Activated T-cell treated with anti-CD3 and anti-CD28 coated beads for 1 hour (primary cell): ENCODE measurements at places on chromosomes 2 and 18.
A peak's percentile ranks its signal among the peaks of the same experiment; 100 is the strongest.

DNA sequence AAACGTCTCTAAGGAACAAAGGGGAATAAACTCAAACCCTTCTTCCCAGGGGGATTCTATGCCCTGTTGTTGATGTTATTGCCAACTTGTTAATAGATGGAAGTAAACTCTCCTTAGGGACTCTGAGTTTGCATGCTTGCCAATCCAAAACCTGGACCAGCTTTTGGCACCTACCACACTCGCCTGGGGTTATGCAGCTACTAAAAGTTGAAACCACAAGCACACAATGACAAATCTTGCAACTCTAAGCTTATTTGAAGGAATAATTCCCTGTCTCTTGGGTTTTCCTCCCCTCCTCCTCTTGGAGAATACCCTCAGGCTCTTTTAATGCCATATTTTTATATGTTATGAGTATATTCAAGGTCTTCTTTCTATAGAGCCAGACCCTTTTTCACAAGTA is 484.1 kb downstream of the FBXO15 start:
- no peak for DNase-seq

DNA sequence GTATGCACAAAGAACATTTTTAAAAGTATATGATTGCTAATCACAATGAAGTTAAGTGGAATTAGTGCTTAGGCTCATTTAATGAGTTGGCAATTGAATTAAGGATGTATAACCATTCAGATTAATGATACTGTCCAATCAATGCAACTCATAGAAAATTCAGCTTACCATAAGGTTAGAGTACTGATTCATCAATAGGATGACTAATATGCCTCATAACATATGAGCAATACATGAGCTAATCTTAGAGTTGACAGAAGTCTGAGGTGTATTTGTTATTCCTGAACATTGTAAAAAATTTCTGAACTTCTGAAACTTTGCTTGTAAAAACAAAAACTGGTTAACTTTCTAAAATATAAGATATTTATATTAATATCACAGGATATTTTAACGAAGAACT is 118.3 kb upstream of the NETO1 start:
- DNase-seq, result no peak

DNA sequence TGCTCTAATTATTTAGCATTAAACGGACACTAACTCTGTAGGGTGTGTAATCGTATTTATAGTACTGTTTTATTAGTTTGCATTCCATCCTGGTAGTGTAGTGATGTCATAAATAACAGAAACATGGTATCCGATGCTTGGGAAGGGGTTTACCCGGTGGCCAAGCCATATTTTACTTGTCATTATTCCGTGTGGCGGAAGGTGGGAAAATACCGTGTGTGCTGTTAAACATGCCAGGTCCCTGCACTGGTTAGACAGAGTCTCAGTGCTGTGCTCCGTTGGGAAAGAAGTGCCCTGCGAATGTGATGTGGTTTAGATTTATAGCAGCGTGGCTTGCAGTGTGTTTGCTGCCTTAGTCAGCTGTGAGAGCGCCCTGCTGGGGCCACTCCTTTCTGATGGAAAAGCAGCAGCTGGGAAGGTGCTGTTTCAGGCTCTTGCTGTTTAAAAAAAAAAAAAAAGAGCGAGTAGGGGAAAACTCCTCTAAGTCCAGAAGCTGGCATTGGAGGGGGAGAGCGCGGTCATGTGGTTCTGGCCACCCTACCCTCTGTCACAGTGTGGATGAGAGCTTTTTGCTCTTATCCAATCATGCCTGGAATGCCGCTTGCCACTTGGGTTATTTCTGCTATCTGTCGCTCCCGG is 211.0 kb downstream of the NEDD4L start:
- DNase-seq, result no peak

DNA sequence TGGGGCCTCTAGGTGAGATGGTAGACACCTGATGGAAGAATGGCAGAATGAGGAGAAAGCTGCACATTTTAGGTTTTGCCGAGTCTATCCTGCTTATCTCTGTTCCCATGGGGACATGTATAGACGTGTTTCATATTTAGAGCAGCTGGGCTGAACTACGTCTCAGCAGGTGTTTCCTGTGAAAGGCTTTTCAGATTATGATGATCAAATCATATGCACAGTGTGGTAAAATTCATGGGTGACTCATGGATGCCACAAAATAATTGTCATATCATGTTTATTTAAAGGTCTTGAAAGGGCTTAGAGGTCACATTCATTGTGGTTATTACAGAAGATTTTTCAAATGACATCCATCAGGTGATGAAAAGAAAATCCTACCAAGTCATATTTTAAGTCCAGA is 90.5 kb downstream of the ICOS start:
- DNase-seq, result no peak

GRCh38 chr2:168884975-168885374 is 5.3 kb downstream of the SPC25 start:
- no peak for DNase-seq

DNA sequence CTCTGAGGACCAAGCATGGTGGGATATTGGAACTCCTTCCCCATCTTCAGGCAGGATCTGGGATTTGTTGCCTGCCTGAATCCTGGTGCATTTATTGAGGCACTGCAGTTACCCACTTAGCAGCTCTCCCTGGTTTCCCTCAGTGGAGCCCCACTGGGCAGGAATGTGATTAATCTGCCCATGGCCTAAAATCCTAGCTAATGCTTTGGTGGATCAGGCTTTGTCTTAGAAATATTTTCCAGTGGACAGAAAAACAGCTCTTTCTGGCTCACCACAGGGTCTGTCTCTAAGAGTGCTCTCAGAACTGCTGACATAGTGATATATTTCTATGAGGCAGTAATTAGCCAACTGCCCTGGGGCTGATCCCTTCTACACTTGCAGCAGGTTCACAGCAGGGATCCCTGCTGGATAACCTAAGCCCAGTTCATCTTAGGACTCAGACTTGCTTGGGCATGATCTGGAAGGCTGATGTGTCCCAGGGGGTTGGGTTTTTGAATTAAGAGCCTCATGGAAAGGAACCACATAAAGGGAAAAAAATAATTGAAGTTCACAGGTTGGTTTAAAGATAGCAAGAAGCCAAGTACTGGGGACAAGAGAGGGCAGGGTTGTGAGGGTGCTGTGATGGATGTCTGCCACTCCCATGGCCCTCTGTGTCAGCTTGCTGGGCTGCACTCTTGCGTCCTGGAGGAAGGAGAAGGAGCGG is 44.3 kb upstream of the ZDBF2 start:
- no peak for DNase-seq

DNA sequence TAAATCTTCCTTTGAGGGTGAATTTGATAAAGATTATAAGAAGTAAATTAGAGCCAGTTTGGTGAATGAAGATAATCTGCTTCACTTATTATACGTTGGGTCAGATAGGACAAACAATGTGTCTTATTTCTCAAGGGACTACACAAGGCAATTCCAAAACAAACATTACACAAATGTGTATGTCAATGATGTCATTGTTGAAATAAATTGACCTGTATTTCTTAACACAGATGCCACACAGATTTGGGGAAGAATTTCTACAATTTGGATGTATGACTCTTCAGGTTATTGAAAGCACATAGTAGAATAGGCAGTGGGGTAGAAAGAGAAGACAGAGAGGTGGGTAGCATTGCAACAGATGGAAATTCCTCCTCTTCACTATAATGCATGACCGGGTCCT is 6.9 kb upstream of the CRIM1 start:
- no peak for DNase-seq

- no peak for DNase-seq
Measured at GRCh38 chr18:57352271-57352701, at the start of gene ST8SIA3. Gene ST8SIA3 (plus strand): TSS chr18:57352557. CDS start chr18:57352847, 290 bp downstream.

DNA sequence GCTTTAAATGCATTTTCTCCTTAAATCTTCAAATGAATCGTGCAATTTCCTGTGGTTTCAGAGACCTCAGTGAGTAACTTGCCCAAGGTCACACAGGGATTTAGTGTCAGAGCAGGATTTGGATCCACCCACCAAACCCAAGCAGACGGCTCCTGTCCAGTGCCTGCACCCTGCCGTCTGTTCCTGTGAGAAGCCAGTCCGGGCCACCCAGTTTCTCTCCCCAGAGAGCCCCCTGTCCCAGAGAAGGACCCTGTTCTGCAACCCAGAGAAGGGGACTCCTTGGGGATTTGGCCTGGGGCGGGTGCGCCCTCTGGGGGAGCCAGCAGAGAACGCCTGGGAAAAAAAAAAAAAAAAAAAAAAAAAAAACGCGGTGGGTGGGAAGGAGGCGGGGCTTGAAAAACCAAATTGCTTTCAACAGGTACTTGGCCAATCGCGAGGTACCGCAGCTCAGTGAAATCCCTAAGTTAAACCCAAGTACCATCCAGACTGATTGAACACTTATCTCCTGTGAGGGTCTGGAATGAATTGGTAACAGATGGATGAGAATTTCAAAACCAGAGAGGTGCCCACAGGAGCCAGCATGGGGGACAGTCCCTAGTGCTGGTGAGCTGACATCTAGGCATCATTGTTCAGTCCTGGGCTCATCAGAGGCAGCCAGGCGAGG is 30.9 kb upstream of the REEP1 start:
- DNase-seq, result peak; percentile 22

- DNase-seq, result no peak
Measured at GRCh38 chr18:21181766-21182165, 60.3 kb upstream of the GREB1L start.

DNA sequence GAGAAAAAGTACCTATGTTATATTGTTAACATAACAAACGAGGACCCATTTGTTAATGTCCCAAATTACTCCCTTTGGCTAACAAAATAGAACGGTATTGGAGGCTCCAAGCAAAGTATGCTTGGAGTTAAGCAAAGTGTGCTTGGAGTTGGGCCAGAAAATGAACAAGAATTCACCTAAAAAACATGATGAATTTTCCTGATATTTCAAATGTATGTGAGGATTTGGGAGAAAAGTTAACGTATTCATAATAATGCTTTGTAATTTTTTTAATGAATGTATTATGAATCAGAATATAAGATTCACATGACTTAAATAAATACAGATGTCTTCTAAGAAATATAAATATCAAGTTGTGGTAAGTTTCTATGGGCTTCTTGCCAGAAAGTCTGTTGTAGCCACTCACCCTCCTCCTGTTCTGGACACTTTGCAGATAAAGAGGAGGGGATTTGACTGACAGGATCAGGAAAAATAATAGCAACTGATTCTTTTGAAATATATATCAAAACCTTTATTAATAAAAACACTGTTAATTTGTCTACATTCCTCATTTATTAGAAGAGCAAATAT is 423.7 kb upstream of the MMADHC start:
- DNase-seq, result no peak

GRCh38 chr2:113282747-113283533 is 4.2 kb upstream of the PAX8 start:
- no peak for DNase-seq
